ENCODE measurements at places on chromosomes 12 and 14.
A peak's percentile ranks its signal among the peaks of the same experiment; 100 is the strongest.

DNA sequence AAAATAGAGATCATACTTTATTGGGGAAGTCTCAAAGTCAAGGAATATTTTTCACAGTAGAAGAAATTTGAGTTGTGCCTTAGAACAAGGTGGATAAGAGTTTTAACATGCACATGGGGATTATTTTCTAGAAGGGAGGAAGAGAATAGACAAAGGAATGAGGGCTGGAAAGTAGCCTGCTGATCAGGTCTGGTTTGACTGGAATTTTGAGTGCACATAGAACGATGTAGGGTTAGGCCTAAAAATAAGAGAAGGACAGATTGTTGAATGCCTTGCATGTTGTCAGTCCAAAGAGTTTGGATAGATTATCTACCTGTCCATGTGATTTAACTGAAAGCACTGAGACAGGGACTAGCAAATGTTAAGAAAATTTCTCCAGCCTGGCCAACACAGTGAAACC, 87.2 kb downstream of the SRGAP1 start:
- DNase-seq = no peak

DNA sequence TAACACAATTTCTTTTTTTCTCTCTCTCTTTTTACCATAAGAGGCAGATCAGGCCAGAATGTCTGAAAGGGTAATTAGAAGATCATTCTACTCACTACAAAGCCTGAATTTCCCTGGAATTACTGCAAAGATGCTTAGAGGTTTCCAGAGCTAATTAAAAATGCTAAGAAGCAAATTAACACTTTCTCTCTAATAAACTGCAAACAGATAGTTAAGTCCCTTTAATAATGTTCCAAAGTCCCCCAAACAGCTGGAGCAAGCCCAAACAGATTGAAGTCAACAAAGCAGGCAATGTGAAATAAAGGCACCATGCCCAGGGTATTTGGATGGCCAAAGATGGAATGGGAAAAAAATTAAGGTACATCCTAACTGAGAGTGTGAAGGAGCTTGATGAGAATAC, 208.8 kb upstream of the LRFN5 start:
- DNase-seq = no peak

- DNase-seq = peak; percentile 28
Measured at GRCh38 chr14:100059438-100059781, 5.8 kb upstream of the EVL start.

DNA sequence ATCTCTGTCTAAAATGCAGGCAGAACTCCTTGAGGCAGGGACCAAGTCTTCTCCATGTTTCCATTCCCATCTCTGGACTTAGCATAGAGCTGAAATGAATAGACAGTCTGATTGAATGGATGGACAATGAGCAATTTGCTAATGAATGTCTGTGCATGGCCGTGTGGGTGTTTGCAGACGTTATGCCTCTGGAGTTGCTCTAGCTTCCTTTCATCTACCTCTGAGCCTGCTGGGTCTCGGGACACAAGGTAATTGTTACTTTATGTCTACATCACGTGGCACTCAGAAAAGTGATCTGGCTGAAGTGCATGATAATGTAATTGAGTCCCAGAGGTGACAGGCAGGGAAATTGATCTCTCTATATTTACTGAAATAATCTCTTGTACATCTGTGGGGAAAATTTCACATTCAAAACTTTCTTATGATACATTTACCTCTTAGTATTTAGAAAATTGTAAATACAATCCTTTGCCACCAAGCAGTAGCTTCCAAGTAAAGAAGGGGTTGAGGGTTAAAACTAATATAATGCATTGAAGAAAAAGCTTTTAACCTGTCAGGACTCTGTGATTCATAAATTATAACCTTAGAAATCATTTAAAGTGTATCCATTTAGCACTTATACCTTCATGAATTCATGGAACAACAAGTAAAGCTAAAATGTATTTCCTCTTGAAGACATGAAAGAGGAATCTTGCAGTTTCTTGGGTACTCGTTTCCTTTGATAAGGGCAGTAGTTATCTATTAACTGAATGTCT, 424.1 kb downstream of the APAF1 start:
- DNase-seq = no peak

DNA sequence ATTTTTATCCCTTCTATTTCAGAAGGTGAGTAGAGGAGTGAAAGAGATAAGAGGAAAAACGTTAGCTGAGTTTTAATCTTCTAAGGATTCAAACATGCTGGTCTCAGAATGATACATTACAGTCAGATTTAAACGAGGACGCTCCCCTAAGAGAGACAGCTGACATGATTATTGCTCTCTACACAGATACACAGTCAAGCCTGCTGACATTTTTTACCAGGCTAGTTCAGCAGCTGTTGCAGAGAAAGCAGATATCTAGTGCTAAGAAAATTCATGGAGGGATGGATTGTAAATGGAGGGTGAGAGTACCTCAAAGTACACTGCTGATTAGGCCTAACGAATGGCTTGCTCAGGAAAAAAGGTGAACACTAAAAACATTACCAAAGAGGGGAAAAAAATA, 31.9 kb upstream of the SOS2 start:
- DNase-seq = no peak

DNA sequence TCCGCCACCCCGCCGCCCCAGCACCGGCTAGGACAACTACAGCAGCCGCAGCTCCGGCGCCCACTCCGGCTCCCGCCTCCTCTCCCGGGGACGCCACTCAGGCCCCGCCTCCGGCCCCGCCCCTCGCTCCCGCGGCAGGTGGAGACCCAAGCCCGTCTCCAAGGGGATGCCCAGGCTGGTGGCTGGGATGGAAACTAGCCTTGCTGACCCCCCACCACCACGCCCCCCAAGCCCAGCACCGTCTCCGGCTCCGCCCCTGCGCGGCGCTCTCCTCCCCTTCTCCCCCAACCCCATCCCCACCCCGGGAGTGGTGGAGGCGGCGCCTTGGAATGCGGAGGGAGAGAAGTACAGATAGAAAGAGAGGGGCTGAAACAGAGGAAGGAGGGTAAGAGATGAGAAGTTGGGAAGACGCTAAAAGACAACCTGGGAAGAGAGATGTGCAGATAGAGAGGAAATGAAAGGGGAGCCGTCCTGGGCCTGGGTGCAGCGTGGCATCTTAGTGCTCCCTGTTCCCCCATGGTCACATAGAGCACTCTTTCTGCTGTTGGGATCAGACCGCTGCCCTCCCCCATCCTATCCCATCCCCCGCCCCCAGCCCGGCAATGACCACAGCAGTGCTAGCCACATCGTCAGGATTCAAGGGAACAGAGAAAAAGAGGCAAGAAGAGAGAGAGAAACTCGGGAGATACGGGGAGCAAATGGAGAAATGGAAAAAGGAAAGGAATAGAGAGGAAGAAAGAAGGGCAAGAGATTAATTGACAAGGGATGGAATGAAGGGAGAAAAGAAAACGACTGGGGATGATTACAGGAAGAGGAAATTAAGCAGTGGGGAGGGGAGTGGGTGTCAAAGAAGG, at the start of gene ITGA7:
TSS of gene ITGA7 (minus strand) at position 64 of the 854 bp plus-strand sequence. CDS start 222 bp downstream, outside the sequence.
- peak; percentile 60 for DNase-seq

- peak; percentile 55 for DNase-seq
Measured at GRCh38 chr12:38921025-38921677, 15.8 kb upstream of the CPNE8 start.

GRCh38 chr12:27548301-27549199, 24.5 kb downstream of the PPFIBP1 start:
- DNase-seq = no peak

GRCh38 chr12:14984036-14984435, 11.2 kb downstream of the PDE6H start:
- no peak for DNase-seq

DNA sequence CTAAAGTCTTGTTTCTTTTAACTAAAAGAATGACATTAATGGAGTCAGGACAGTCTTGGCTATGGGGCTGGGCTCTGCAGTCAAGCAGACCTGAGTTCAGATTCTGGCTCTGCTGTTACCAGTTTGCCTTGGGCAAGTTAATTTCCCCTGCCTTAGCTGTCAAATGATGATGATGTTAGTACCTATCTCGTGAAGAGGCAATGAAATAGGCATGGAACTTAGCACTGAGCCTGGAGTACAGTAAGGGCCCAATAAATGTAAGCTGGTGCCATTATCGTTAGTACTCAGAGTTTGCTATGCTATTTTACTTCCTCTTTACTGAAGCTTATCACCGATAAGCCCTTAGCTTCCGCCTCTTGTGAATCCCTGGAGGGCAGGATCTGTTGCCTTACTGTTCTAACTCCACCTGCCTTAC, 8.5 kb downstream of the FBXW8 start:
- no peak for DNase-seq

GRCh38 chr14:42624980-42625761, 1018.5 kb downstream of the LRFN5 start:
- DNase-seq = no peak

- DNase-seq = no peak
Measured at GRCh38 chr14:38042322-38042721, 165.4 kb upstream of the SSTR1 start.
